Activated naive CD4-positive, alpha-beta T cell treated with anti-CD3 and anti-CD28 coated beads, Interleukin-2, amount 50 U/mL, for 16 hours (primary cell): ENCODE measurements at places on chromosomes 12 and 14.

DNA sequence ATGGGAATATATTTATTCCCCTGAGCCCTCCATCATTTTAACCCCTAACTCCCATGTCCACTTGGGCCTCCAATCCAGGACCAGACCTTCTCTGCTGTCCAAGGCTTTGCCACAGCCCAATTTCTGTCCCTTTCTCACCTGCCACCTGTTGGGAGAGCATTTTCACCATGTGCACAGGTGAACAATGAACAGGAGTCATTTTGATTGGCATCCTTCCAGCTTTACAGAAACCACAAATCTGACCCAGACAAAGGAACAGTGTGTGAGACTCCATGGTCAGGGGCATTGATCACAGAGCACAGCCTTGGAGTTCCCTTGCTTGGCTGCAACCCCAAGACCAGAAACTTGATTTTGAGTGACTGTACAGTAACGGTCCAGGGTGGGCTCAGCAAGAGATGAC is 91.9 kb downstream of the CRACR2A start:
- no peak for DNase-seq

DNA sequence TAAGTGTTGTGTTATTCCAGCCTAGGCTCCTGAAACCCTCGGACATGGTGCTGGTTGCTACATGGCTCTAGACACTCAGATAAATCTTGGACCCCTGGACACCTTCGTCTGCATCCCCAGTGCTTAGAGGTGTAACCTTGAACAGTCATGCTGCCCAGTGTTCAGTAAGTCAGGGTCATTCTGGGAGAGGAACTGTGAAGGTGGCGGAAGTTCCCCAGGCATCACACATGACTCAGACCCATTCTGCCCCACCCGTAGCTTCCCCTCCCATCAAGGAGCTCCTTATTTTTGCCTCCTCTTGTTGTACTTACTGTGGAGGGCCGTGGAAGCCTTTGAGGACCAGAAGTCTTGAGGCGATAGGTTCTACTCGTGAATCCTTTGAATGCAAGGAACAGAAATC is 18.1 kb upstream of the SSPN start:
- no peak for DNase-seq

DNA sequence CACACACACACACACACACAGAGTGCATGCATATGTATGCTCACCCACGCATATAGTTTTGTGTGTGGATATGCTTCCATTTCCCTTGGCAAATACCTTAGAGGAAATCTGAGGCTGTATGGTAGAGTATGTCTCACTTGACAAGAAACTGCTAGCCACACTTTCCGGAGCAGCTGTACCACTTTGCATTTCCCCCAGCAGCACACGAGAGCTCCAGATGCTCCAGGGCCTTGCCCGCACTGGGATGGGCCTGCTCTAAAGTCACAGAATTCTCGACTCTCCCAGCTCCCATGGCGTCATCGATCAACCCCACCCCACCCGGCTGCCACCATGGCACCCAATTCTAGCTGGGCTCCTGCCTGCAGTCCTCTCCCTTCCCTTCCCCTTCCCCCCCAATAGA is 21.9 kb downstream of the CLMN start:
- DNase-seq: no peak

DNA sequence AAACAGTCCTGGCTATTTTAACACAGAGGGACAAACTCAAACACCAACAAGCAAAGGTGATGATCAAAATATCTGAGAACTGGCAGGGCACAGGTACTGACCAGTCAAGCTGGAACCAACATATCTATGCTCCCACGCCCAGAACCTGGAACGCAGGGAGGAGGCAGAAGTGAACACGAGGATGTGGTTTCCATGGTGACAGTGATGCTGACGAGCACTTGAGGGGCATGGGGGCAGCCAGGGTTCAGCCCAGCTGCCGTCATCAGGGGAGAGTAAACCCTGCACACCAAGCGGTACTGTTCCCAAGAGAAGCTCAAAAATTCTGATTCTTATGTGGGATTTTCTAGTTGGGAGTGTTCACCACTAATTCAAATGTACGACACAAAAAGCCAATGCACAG is 113.6 kb upstream of the SFSWAP start:
- no peak for DNase-seq

DNA sequence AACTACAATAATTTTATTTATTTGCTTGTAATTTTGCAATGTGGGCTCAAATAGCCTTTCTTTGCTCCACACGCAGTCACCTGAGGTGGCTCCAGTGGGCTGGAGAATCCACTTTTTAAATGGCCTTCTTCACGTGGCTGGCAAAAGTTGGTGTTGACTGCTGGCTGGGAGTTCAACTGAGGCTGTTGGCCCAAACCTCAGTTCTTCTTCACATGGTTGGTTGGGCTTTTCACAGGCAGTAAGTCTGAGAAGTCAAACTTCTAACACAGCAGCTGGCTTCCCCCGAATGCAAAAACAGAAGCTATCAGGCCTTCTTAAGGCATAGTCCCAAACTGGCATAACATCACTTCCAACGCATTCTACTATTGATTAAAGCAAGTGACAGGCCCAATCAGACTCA is 2.1 kb upstream of the OXA1L start:
- no peak for DNase-seq

DNA sequence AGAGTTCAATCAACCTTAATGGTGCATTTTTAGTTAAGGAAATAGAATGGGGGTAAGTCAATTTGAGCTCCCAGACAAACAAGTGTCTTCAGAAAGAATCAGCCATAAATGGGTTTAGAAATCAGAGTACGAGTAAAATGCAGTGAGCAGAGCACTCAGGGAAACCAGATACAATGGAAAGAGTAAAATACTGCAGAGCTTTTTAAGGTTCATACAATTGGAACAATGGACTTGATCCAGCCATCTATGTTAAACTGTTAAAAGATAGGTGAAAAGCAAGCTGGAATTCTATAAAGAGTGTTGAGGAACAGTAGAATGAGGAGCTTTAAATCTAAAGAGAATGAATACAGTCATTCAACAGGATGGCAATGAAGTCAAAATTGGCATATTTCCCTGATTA is 23.8 kb upstream of the PCNX4 start:
- no peak for DNase-seq

- no peak for DNase-seq
Measured at GRCh38 chr14:59360923-59361794, 104.0 kb downstream of the GPR135 start.

GRCh38 chr14:64369201-64369600 is 19.0 kb upstream of the MTHFD1 start:
- DNase-seq: no peak

DNA sequence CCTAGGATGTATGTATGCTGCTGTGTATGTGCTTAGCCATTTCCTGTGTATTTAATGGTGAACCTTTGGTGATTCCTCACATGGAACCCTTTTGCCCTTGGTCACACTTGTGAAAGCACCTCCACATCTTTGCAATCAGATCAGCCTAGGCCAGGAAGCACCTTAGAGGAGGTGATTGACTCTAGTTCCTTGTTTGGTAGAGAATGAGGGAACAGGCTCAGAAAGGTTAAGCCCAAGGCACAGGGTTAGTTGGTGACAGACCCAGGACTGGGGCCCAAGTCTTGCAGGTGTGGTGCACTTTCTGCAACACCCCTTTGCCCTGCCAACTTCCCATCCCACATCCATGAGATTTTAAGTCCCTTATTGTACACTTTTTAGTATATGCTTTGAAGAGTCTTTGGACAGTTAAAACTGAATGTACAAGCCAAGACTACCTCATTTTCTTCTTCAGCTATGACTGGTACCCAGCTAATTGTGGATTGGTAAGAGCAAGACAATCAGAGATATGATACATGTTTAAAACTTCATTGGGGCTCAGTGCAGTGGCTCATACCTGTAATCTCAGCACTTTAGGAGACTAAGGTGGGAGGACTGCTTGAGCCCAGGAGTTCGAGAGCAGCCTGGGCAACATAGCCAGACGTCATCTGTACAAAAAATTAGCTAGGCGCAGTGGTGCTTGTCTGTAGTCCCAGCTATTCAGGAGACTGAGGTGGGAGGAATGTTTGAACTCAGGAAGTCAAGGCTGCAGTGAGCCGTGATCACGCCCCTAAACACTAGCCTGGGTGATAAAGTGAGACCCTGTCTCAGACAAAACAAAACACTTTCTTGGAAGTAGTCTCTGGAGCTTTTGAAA is 71.1 kb downstream of the RASSF3 start:
- no peak for DNase-seq

DNA sequence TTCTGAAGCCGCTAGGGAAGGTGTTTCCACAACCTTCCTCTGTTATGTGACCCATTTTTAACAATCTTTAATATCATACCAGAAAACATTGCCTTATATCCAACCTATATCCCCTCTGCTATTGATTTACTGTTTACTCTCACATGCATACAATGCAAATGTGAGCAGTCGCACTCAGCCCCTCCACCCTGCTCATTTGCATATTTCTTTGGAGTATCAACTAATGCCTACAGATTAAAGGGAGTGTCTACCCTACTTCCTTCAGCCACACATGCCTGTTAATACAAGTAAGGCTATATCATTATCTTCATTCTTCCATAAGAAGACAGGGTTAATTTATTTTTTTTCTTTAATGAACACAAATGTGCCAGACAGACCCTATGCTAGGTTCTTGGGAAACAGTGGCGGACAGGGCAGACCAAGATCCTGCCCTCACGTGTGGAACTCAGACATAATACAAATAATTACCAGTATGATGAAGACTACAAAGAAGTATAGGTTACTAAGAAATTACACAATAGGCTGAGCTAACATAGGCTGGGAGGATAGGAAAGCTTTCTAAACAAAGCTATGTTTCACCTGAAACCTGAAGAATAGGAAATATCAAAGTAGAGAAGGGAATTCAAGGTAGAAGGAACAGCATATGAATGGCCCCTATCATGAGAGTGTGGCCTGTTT is 107.3 kb upstream of the MDM1 start:
- no peak for DNase-seq

DNA sequence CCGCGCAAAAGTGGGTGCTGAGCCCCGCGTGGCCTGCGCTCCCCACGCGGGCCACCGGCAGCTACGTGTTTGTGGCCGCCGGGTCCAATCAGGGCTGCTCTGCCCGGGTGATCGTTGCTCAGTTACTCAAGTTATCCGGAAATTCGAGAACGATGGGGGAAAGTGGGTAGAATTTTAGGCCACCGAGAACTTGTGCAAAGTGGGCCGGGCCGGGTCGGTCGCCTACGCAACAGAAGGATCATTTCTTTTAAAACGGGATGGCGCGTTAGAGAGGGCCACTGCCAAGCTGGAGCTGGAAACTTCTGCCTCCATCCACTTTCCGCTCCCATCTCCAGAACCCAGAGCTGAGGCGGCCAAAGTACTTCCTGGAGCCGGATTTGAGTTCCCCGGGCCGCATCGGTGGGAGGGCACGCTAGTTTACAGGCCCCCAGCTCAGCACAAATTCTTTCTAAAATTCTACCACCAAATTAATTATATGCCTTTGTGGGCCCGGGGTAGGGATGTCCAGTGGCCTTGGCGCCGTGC is 3.5 kb downstream of the RFX4 start:
- DNase-seq: no peak

GRCh38 chr14:104212206-104213095 is 74.1 kb downstream of the KIF26A start:
- DNase-seq: no peak

DNA sequence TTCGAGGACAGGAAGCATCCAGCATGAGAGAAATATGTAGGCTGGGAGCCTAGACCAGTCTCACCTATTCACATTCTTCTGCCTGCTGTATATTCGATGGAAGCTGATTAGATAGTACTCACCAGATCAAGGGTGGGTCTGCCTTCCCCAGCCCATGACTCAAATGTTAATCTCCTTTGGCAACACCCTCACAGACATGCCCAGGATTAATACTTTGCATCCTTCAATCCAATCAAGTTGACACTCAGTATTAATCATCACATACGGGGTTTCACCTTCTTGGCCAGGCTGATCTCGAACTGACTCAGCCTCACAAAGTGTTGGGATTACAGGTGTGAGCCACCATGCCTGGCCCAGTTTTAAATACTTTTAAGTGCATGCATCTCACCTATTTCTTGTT is 30.5 kb upstream of the SLC10A1 start:
- DNase-seq: no peak

GRCh38 chr12:55072083-55072482 is 52.3 kb downstream of the NEUROD4 start:
- DNase-seq: peak; percentile 83

GRCh38 chr14:68741477-68741791 is 51.4 kb downstream of the ZFP36L1 start:
- DNase-seq: no peak

GRCh38 chr14:31477248-31477647 is 10.6 kb downstream of the GPR33 start:
- DNase-seq: no peak

DNA sequence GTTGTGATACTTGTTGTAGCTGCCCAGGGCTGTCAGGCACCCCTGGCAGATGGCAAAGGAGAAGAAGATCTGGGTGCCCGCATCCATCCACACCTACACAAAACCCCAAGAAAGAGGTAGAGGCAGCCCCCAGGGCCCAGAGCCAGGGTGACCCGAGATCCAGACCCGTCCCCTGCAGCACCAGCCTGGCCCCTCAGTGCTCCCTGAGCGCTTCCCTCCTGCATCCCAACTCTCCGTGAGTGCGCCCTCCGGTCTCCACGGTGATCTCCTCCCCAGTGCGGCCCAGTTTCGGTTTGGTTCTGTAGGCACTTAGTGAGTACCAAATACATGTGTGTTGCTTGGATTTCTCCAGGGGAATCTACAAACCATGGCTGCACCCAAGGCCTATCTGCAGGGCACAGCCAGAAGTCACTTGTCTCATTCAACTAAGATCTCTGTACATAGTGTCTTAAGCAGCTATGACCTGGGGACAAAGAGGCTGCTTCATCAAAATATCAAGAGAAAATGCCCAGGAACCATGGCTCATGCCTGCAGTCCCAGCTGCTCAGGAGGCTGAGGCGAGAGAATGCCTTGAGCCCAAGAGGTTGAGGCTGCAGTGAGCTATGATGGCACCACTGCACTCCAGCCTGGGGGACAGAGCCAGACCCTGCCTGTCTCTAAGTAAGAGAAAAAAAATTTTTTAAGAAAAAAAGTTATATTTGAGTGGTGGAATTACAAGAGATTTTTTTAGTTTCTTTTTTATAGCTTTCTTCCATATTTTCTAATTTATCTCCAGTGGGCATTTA is 15.9 kb downstream of the SLC6A12 start:
- DNase-seq: no peak

DNA sequence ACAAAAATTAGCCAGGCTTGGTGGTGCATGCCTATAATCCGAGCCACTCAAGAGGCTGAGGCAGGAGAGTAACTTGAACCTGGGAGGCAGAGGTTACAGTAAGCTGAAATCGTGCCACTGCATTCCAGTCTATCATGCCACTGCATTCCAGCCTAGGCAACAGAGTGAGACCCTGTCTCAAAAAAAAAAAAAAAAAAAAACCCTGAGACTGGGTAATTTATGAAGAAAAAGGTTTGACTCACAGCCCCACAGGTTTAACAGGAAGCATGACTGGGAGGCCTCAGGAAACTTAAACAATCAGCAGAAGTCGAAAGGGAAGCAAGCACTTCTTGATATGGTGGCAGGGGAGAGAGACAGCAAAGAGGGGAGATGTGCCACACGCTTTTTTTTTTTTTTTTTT is 123.2 kb downstream of the GXYLT1 start:
- DNase-seq: no peak

DNA sequence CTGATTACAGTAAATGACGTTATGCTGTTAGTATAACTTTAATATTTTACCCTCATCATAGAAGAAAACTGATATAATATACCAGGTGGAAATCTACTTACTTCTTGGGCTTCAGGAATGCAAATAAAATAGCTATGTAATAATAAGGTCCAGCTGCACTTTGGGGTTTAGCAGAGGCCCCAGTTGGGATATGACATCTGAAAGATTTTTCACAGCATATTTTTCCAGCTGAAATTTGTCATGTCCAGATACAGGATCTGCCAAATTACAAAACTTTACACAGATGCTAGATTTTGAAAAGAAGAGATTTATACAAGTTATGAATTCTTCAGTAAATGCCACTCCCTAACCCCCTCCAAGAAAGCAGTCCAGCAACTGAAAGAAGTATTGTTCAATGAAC is 29.2 kb upstream of the DCN start:
- DNase-seq: no peak
